Ovary (tissue), 10 donors: ENCODE measurements at places on chromosomes 7 and 10. TPM values are rescaled to one million over a fixed set of nuclear protein-coding genes. Genes with fewer than 3 reads are reported as not detected.

DNA sequence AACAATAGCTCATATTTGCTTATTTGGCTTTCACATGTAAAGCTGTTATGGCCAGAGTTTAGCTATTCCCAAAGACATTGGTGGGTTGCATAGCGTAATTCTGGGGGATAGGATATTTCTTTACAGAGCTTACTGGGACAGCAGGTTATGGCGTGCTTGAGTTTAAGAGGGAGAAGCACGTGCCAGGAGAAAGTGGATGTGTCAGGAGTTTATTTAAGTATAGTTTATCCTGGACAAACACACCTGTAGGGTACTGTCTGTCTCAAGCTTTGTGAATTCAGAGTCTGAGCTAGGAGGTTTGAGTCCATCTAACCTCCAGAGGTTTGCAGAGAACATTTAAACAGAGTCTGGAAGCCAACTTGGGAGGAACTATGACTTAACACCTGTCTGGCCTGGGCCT is 21.3 kb downstream of the GBF1 start:
- DNase-seq: no peak

DNA sequence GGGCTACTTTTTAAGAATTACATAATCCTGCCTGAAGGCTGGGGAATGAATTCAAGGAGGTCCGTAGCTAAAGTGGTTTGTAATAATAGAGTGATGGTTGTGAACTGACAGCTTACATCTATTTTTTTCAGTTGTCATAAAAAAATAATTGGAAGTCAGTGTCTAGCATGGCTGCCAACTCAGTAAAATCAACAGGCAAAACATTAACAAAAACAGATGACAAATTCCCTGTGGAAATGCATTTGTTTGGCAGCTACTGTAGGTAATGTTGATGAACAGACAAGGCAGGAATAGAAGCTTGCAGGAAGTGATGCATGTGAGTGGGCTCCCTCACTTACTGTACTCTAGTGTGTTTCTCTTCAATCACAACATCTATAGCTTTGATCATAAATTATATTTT is 766.0 kb upstream of the POT1 start:
- no peak for DNase-seq

- no peak for DNase-seq
Observed at GRCh38 chr7:29372351-29373090, 177.9 kb downstream of the CHN2 start.

GRCh38 chr10:49270565-49270964 is 28.4 kb upstream of the C10orf71 start:
- no peak for DNase-seq

Gene KEL
- total RNA-seq: 2.5 TPM

- peak; percentile 51 for DNase-seq
Observed at GRCh38 chr10:93541402-93542357, 24.8 kb upstream of the FFAR4 start.

GRCh38 chr7:102169651-102170392 is 116.8 kb upstream of the SH2B2 start:
- no peak for DNase-seq

GRCh38 chr7:87369216-87369615 is 23.8 kb downstream of the CROT start:
- no peak for DNase-seq

DNA sequence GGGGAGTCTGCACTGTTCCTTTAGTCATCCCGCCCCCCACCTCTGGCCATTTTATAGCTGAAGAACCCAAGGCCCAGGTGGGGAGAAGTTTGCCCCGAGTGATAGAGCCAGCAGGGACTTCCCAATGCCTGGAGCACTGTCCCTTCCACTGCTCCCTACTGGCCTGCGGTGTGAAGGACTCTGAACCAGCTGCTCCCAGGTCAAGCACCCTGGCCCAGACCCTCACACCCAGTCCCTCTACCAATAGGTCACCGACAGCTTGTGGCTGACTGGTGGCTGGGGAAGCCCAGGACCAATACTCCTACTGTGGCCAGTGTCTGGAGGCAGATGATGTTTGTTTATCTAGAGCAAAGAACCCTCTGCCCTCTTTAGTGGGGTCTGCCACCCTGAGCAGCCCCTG is 167.9 kb downstream of the LCOR start:
- no peak for DNase-seq

Gene WEE2
- total RNA-seq: not detected

DNA sequence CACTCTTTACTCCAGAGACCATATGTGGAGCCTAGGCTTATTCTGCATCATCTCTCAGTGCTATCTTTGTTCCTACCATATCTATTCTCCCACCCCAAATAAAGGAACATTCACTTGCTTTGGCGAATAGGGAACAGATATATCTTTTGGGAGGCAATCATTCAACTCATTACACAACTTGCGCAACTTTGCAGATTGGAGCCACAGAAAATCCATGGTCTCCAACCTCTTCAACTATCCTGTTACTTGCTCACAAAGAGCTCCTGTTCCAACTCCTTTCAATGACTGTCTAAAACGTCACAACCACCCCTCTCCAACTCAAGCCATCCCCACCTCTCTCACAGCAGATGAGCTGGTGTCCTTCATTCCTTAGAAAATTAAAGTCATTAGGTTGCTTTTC is 203.7 kb downstream of the POU6F2 start:
- DNase-seq: no peak

Gene HYAL4
- total RNA-seq: not detected

DNA sequence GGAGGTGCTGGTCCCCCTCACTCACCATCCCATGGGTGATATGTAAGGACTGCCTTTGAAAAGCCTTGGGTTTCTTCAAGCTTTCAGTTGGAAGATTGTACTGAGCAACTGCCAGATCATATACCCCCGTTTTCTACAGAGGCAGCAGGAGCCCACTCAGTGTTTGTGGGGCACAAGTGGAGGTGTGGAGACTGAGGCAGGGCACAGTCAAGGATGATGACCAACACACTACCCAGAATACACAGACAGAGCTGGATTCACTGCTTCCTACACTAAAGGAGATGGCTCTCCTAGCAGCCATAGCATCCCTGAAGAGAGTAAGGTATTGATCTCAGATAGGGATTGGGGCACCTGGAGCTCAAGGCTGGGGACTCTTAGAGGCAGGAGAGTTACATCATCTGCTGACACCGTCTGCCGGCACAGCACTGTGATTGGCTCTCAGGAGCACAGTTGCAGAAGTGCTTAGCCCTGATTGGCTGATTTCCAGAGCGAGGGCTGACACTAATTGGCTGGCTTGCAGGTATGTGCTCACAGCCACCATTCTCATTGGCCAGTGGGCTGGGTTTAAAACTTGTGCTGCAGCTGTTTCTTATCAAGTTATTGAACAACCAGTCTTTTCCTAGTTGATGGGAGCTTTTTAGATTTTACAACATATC is 77.9 kb upstream of the PFKP start:
- no peak for DNase-seq

DNA sequence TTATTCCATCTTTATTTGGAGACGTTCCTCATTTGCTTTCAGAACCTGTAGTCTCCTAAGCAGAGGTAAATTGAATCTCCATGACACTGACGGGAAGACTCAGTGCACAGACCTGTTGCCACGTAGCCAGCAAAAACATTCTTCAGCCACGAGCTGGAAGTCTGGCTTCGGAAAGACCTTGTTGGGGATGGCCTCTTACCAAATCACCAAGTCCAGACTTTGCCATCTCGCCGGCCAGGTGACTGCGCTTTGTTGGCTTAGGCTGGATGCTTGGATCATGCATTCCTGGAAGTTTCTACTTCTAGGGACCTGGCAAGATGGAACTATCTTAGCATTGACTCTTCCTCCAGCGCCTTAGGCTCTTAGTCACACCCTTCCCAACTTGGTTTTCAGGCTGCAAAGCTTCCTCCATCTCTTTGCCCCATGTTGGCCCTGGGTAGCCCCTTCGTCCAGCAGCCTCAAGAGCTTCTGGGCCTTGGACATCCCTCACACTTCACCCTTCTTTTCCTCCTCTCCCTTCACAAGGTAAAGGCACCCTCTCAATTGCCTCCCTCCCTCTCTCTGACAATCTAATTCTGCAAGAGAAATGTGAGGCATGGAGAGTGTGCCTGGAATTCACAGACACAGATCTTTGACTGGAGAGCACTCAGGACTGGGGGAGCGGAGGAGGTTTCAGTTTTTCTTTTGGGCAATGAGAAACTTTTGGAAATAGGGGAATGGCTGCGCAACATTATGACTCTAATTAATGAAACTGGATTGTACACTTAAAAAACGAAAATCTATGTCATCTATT is 451.9 kb upstream of the MKI67 start:
- DNase-seq: no peak

GRCh38 chr7:28958235-28958979 is at the start of gene TRIL:
TSS of gene TRIL (minus strand) at chr7:28958330. CDS start at chr7:28958046, 284 bp downstream.
- peak; percentile 91 for DNase-seq

DNA sequence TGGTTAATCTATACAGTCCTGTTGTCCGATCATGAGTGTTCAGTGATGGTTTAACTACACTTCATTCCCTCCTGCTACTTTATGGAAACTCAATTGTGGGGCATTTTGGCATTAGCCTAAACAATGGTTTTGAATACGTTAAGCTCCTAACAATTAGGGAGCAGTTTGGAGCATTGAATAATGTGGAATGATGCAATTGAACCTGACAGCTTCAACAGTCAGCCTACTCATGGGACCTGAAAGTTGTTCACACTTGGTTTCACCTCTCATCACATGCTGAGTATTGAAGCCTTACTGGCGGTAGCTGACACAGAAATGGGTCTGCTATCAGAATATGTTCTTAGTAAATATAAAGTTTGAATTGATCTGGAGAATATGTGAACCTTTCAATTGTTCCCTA is 186.1 kb downstream of the MLLT10 start:
- DNase-seq: no peak

- DNase-seq: no peak
Observed at GRCh38 chr10:59290448-59290847, 71.9 kb downstream of the FAM13C start.

DNA sequence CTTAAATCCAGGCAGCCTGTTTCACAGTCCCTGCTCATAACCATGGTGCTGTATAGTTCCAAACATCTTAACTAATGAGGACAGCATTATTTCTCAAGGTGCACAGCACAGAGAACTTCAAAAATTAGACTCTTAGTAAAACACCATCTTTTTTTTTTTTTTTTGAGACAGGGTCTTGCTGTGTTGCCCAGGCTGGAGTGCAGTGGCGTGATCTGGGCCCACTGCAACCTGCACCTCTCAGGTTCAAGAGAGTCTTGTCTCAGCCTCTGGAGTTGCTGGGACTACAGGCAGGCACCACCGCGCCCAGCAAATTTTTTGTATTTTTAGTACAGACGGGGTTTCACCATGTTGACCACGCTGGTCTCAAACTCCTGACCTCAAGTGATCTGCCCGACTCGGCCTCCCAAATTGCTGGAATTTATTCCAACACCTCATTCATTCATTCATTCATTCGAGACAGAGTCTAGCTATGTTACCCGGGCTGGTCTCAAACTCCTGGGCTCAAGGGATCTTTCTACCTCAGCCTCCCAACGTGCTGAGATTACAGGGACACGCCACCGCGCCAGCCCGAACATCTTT is 507 bp upstream of the TMEM254 start:
- no peak for DNase-seq

Gene SPACDR
- total RNA-seq: 3.0 TPM

Gene OR2F1
- not detected for total RNA-seq

Gene EPHB6
- 24.6 TPM for total RNA-seq
